GM20000 (cell line): ENCODE measurements at places on chromosomes 7 and 10.

- no peak for DNase-seq
Observed at GRCh38 chr7:5635461-5636445, 145.7 kb downstream of the RNF216 start.

GRCh38 chr7:151671514-151671913 lies 151.8 kb upstream of the RHEB start:
- no peak for DNase-seq

DNA sequence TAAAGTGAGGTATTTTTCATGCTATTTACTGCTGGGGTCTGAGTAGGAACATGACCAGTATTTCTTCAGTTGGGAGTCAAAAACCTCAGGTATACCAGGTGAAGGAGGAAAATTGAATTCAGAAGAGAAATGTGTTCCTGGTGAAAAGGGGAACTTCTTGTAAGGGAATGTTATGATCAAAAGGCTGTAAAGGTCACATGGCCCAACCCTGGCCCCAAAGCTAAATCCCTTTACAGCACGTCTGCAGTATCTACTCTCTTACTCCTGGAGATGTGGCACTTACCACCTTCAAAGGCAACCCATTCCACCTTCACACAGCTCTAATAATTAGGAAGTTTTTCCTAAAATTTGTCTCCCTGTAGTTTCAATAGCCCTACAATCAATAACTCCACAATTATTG lies 15.2 kb downstream of the PIK3AP1 start:
- no peak for DNase-seq

DNA sequence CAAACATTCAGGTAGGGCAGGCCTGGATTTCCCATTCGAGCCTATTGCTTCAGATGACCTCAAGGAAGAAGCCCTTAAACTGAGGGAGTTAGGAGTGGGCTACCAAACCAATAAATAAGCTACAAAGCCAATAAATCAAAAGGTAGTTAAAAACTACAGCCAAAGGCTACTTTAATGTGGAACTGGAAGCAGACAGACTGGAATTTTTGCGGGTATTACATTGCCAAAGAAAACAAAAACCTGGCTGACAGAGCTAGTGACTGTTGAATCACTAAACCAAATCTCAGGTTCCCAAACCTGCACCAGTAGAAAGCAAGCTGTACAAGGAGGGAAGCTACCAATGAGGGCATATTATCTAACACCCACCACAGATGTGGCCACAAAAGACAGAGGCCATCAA lies 315.6 kb downstream of the GRM8 start:
- DNase-seq: no peak

DNA sequence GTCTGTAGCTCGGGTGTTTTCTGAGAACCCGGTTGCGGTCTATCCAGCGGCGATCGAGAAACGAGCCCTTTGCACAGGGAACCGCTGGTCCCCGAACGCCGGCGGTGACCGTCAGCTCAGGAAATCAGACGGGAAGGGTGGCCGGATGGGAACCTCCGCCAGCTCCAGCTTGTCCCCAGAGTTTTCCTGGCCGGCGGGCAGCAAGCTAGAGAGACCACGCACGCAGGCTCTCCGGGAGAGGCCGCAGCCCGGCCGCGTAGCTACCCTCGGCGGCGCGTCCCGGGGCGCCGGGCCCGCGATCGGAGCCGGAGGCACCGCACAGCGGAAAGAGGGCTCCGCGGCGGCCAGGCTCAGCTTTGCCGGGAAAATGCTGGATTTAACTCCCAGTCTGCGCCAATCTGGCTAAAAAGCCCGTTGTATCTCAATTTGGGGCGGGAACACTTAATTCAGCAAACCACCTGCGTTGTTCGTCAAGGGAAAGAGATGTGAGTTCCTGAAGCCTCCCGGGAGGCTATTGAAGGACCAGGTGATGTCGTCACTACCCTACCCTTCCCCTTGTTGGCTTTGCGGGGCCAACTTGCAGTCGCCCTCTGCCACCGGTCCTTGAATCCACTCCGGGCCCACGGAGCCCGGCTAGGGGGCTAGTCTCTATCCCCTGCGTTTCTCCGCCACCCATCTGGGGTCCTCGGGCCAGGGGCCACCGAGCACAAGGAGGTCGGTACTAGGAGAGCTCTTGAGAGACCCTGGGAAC lies 859 bp upstream of the CH25H start:
- peak; percentile 29 for DNase-seq

- peak; percentile 46 for DNase-seq
Observed at GRCh38 chr7:37920305-37920848, at the start of gene EPDR1. Gene EPDR1 (plus strand): TSS chr7:37920640. CDS start chr7:37920940, 300 bp downstream.

GRCh38 chr7:121384265-121384664 lies 11.8 kb downstream of the FAM3C start:
- DNase-seq: no peak

DNA sequence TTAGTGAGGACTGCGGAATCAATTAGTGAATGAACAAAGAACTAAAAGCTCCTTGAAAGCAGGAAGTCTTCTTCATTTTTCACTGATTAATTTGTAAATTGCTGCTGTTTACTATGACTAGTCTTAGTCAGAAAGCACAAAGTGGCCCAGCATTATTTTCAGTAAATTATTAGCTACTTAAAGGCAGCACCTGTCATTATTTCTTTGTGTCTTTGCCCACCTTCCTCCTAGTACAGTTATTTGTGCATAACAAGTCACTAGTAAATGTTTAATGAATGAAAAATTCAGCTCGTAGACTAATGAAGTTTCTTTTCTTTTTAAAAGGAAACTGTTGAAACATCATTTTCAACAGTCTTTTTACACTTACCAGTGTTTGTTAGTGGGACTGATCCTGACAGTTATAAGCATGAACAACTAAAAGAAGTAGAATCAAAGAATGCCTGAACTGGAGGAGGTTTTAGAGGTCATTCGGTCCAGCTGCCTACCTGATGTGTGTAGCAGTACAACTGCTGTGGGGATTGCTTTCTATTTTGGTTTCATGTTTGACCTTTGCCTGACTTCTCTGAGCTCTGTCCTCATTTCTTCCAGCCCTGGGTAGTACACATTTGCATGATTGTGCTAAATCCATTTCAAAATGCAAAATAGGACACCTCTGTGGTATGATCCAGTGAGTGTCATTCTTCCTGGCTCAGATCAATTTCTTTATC lies 140.0 kb upstream of the PHYHIPL start:
- peak; percentile 38 for DNase-seq

DNA sequence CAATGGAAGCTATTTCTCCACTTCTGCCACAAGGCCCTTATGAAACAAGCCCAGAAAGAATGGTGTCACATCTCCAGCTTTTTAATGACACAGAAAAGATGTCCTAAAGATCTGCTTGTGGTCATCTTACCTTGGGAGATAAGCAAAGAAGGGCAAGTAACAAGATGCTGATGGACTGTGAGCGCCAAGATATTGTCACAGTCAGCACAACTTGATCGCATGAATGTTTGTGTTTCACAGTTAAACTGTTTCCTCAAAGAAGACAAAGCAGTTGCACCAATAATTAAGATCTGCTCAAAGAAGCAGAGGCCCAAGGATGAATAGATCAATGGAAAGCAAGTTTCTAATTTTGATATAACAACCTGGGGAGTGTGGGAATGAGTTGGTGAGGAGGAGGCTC lies 15.9 kb downstream of the ICA1 start:
- no peak for DNase-seq

DNA sequence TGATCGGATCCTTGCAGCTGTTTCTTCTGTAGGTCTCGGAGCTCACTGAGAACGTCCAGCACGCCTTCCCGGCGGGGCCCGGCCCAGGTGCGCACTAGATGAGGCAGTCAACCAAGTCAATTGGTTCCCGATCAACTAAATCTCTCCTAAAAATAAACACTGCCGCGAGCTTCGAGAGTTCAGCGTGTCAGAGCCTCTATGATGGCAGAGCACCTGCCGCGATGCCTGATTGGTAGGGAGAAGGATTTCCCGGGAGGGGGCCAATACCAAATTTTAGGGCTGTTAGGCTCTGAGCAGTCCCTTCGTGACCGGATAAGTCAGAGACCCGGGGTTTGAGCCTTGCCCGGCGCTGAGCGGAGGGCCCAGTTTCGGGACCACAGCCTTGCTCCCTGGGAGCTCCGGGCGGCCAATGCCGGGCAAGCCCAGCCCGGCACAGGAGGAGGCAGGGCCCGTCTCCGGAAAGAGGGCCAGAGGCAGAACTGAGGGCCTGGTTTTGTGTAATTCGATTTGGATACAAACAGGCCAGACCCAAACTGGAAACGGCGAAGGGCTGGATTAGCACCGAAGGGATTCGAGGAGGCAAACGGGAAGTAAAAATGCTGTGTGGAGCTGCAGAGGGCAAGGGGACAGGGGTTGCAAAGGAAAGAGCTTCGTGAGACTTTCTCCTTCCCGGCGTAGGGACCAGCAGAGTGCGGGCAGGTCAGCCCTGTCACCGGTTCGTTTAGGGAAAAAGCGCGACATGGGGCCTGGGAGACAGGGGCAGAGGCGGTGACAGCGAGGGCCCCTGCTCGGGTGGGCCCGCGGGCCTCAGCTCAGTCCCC lies 569 bp downstream of the SLC26A5 start:
- no peak for DNase-seq

DNA sequence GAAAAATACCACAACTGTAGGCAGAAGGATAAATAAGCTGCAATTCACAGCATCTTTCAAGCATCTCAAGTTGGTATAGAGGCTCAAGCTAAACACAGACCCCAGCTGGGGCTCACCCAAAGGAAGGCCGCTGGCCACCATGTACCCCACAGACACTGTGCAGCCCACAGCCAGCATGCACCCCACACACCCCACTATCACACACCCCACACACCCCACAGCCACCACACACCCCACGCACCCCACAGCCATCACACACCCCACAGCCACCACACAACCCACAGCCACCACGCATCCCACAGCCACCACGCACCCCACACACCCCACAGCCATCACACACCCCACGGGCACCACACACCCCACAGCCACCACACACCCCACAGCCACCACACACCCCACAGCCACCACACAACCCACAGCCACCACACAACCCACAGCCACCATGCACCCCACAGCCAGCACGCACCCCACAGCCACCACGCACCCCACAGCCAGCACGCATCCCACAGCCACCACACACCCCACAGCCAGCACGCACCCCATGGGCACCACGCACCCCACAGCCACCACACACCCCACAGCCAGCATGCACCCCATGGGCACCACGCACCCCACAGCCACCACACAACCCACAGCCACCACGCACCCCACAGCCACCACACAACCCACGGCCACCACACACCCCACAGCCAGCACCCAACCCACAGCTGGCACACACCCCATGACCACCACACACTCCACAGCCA lies 214.7 kb downstream of the DNAJB6 start:
- DNase-seq: no peak

DNA sequence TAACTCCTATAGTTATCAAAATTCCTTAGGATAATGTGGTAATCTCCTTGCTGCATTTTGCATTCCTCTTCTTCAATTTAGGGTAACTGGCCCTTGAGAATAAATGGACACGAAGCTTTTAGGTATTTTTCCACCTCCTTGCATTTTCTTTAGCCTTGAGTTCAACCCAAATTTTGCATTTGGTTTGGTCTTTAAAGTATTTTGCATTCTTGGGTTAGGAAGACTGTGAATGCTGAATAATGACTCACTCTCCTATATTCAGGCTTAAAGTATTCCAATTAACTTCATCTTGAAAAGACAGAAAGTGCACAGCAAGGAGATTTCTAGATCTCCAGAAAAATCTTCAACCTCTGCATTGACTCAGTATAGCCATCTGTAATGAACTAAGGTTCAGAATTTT lies 47.3 kb downstream of the TFPI2 start:
- no peak for DNase-seq

DNA sequence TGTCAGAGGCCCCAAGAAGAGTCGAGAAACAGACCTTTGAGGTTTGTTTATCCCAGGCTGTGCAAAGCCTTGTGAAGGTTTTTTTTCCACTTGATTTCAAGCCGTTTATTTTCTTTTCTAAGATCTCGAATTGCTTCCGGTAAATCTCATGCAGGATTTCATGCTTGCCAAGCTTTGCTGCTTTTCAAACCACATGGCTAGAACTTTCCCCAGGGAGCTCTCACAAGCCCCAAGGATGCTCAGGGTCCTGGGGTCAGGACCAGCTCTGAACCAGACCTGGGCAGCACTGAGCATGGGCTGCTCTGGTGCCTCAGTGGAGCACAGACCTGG lies 48.0 kb upstream of the AQP1 start:
- DNase-seq: no peak

- no peak for DNase-seq
Observed at GRCh38 chr10:110868981-110869380, 2.7 kb upstream of the PDCD4 start.

GRCh38 chr10:88858491-88858890 lies 6.8 kb upstream of the ANKRD22 start:
- DNase-seq: no peak

DNA sequence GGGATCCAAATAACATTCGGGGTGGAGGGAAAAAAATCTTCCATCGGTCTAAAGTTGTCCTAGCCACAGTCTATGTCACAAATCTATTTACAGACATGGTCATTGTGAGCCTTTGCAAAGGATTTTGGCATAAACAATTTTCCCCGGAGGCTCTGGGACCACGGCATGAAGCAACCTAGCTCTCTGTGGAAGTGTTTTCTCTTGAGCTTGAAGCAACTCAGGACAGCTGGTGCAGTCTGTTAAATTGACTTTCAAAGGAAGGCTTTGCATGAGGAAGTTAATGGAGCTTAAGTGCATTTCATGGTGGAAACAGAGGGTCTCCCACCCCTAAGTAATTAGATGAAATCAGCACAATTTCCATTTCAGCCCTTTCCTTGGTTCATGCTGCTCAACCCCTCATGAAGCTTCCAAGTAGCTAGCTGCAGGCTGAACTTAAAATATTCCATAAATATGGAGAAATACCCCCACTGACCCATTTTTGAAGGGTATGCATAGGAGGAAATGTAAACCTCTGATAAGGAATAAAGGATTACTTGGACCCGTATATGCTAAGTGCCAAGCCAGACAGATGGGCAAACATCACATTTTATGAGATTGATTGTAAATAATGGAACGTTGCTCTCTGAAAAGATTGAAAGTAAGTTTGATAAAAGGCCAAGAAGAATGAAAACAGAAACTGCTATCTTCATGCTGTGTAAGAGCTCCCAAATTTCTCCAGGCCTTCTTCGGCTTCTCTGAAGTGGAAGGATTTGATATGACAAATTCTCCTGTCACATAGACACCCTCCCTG lies 39.9 kb downstream of the CCDC3 start:
- DNase-seq: no peak

DNA sequence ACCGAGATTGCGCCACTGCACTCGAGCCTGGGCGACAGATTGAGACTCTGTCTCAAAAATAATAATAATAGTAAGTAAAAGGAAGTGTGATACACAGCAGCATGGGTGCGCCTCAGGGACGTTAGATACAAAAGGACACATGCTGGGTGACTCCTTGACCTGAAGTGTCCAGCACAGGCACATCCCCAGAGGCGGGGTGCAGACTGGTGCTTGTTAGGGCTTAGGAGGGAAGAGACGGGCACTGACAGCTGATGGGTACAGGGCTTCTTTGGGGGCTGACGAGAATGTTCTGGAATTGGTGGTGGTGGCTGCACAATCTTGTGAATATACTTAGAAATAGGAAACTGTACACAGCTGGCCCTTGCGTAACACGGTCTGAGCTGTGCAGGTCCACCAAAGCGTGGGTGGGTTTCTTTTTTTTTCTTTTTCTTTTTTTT lies 61.8 kb upstream of the DNAJB6 start:
- DNase-seq: peak; percentile 12
